ENCODE measurements at places on chromosomes 5 and 9.

DNA sequence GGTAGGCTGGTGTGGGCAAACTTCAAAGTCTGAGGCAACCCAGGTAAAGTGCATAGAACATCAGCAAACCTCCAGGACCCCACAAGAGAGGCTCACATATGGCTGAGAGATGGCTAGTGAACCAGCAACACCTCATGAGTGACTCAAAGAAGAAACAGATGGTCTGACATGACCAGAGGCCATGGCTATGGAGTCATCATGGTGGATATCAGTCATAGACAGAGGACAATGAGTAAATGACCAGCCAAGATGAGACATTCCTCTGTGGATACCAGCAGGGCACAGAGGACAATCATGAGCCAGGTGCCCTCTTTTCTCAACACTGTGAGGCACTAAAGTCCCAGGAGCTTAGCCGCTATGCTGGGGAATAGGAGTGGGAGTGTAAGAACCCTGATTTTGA is 180.8 kb downstream of the RASEF start:
- peaks cover 3% of the 10 kb centered on the region for H3K36me3 ChIP-seq
- no peak for DNase-seq
- H3K4me3 ChIP-seq, result no peak overlapping the region
- peaks cover 6% of the 10 kb centered on the region for H3K4me1 ChIP-seq
- H3K27ac ChIP-seq, result no peak overlapping the region

GRCh38 chr5:128083811-128084227 is 253 bp downstream of the SLC12A2 start:
- no peak overlapping the region for H3K27ac ChIP-seq
- peaks cover 16% of the 10 kb centered on the region for H3K36me3 ChIP-seq
- H3K4me1 ChIP-seq, result peaks cover 43% of the 10 kb centered on the region
- H3K27me3 ChIP-seq, result no peaks in the 10 kb centered on the region

- no peak overlapping the region for H3K27ac ChIP-seq
- DNase-seq, result no peak
- peaks cover 11% of the 10 kb centered on the region for H3K4me1 ChIP-seq
- peaks cover 3% of the 10 kb centered on the region for H3K27me3 ChIP-seq
Observed at GRCh38 chr9:123718188-123718587, 211.7 kb downstream of the DENND1A start.

- H3K27ac ChIP-seq, result no peak overlapping the region
- peaks cover 39% of the 10 kb centered on the region for H3K27me3 ChIP-seq
- no peak overlapping the region for H3K4me3 ChIP-seq
- no peak for DNase-seq
Observed at GRCh38 chr9:78863531-78863930, 566.6 kb downstream of the PSAT1 start.

DNA sequence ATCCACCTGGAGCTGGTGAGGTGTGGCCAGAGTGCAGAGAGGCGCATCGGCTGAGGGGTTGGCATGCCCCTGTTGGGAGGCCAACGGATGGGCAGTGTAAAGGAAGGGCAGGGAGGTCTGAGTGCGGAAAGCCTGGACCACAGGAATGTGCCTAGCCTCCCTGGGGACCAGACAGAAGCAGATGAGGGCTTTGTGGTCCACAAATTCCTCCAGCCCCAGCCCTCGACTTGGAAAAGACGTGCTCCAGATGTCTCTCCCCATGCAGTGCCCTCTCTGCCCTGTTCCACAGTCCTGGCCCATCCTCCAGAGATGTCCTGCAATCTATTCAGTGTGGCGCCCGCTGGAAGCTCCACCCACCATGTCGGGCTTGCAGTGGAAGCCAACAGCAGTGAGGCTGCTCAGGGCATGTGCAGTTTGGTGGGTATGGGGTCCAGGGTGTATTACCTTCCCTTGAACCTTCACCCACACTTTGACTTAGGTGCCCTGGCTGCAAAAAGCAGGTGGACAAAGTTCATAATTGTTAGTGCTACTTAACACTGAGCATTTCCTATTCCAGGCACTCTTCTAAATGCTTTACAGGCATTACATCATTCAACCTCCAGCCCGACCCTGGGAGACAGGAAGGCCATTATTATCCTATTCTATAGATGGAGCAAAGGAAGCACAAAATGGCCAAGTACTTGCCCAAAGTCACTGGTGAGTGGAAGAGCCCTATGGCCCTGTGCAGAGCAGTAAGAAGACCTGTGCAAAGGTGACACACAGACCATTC is 120.2 kb upstream of the SLC25A48 start:
- no peak for DNase-seq
- H3K4me1 ChIP-seq, result peaks cover 42% of the 10 kb centered on the region
- H3K27me3 ChIP-seq, result peaks cover 23% of the 10 kb centered on the region
- peak overlapping the region; percentile 5 for H3K4me3 ChIP-seq

DNA sequence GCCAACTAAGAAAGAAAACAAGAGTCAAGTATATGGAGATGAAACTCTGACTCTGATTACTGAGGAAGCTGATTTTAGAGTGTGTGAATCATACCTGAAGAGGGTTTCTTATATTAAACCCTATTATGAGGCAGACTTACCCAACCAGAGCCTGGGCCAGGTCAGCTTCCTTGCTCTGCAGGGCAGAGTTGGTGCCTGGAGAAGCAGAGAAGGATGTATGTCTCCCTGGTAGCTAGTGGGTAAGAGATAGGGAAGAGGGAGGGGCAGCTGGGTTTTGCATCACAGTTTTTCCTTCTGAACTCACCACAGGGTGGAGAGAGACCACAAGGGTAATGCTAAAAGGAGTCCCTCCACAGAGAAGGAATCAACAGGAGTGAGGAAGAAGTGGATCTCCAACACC is 104.1 kb downstream of the CMYA5 start:
- H3K36me3 ChIP-seq, result no peaks in the 10 kb centered on the region
- DNase-seq, result no peak
- H3K4me1 ChIP-seq, result peaks cover 5% of the 10 kb centered on the region

DNA sequence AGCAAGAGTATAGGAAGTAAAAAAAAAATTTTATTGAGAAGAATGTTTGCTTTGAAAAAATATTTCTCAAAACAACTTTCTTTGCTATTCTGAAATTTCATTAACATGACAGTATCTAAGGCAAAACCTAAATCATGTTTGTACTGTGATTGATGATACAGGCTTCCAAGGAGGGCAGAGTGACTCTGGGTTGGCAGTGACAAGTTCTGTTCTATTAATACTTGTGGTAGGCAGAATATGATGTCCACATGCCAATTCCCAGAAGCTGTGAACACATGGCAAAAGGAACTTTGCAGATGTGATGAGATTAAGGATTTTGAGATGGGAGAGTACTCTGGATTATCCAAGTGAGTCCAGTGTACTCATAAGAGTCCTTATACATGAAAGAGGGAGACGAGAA is 16.6 kb downstream of the CCDC125 start:
- H3K4me1 ChIP-seq, result peaks cover 4% of the 10 kb centered on the region
- no peaks in the 10 kb centered on the region for H3K36me3 ChIP-seq
- no peaks in the 10 kb centered on the region for H3K27me3 ChIP-seq
- DNase-seq, result no peak
- no peak overlapping the region for H3K27ac ChIP-seq

- H3K36me3 ChIP-seq, result no peaks in the 10 kb centered on the region
- H3K27me3 ChIP-seq, result no peaks in the 10 kb centered on the region
- H3K27ac ChIP-seq, result no peak overlapping the region
- DNase-seq, result no peak
- no peak overlapping the region for H3K4me3 ChIP-seq
- peaks cover 8% of the 10 kb centered on the region for H3K4me1 ChIP-seq
Observed at GRCh38 chr5:3542158-3542557, 53.5 kb upstream of the IRX1 start.

- no peaks in the 10 kb centered on the region for H3K27me3 ChIP-seq
- no peak for DNase-seq
Observed at GRCh38 chr9:6924149-6924548, 166.4 kb downstream of the KDM4C start.
